ENCODE measurements at places on chromosomes 16 and 17.

GRCh38 chr17:19022128-19022527, 17.6 kb upstream of the FAM83G start:
- no peak for DNase-seq

- peak; percentile 52 for DNase-seq
Measured at GRCh38 chr17:1055751-1056645, 59.1 kb downstream of the TIMM22 start.

DNA sequence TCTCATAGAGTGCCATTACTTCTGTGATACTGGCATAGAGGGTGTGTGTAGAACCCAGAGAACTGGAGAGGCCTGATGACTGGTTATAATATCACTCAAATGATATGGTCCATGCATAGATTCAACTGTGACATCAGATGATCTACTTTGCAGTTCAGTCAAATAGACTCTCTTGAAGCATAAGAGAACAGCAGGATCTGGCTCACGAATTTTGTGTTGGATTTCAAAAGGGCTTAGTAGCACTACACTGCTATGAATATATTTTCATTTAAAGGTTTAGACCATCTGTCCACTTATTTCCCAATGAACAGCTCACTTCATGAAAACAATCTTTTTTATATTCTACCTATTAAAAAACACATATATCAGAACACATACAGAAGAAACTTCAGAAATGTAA, 119.7 kb downstream of the KIF2B start:
- no peak for DNase-seq

DNA sequence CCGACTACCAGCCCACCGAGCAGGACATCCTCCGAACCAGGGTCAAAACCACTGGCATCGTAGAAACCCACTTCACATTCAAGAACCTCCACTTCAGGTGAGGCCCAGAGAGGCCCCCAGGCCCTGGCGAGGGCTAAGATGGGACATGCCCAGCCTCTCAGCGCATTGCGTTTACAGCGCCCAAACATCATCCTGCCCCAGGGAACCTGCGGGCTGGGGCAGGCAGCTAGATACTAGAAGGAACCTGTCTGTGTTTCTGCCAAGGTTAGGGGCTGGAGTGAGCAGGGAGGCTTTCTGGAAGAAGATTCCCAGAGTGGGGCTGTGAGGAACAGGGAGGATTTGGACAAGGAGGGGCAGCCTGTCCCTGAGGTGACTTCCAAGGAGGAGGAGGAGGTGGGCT, 90.6 kb downstream of the AMFR start:
- no peak for DNase-seq

DNA sequence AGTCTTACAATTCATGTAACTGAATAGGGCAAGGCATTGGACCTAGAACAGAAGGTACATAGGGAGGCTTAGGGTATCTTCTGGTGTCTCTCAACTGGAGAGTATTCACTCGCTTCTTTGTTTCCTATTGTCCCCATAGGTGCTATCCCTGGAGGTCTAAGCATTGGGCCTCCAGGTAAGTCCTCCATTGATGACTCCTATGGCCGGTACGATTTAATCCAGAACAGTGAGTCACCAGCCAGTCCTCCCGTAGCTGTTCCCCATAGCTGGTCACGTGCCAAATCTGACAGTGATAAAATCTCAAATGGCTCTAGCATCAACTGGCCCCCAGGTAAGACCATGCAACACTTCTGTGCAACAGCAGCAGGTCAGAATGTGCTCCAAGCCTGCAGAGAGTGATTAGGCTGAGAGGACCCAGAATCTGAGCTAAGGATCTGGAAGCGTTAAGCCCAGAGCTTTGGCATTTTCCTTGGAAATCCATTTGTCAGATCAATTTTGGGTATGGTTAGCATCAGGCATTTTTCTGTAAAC, 35.7 kb downstream of the TMC6 start:
- no peak for DNase-seq

DNA sequence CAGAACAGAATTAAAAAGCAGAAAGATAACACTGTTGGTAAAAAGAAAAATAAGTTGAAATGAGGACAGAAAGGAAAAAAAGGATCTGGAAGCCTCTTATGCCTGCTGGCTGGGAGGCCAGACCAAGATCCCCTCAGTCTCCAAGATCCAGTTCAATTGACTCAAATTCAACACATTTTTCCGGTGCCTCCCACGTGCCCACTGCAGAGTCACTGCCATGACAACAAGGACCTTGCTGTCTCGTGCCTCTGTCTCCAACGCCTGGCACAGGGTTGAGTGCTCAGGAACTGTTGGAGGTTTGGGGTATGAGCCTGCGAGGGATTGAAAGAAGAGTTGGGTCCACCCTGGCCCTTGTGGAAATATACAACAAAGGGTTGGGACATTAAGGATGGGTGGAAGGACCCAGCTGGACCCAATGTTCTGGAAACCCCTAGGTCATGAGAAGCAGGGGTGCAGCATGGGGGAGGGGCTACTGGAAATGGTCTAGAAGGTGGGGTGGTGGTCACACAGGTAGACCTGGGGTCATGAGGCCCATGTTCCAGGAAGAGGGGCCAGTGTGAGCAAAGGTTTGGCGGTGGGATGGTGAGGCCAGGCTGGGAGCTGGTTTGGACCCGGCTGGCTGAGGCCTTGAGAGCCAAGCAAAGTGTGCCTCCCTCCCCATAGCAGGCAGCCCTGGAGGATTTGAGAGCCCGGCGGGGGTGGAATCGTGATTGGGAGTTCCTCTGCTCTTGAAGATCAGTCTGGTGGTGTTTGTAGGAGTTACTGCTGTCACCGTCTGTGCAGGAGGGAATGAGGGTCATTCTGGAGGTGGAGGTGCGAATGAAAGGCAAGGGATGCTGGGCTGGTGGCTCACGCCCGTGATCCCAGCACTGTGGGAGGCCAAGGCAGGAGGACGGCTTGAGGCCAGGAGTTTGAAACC, 1.3 kb downstream of the IL34 start:
- DNase-seq = no peak

- DNase-seq = no peak
Measured at GRCh38 chr16:56970934-56971767, 9.4 kb downstream of the CETP start.

DNA sequence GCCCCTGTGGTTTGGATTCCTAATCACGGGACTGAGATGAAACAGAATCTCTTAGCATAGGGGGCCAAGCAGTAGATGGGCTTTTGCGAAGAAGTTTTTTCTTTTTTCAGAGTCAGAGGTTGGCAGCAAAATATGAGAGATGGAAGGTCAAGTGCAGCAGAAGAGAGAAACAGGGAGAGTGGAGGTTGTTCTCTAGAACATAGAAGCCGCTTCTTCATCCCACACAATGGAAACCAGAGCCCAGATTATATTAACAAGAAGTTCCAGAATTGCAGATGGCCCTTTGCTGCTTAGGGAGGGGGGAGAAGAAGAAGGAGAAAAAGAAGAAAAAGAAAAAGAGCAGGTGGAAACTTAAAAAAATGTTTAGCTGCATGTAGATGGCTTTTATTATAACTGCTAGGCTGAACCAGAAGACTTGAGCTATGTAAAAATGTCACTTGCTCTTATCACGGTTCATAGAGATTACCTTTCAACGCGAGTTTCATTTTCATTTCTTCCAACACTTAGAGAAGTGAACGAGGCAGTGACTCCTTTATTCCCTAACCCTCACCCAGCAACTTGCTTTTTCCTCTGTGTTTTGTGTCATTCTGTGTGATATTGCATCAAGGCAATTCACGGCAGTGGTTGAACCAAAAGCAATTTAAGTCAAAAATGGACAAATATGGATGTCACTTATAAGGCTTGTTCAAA, 737.5 kb downstream of the WWOX start:
- no peak for DNase-seq

DNA sequence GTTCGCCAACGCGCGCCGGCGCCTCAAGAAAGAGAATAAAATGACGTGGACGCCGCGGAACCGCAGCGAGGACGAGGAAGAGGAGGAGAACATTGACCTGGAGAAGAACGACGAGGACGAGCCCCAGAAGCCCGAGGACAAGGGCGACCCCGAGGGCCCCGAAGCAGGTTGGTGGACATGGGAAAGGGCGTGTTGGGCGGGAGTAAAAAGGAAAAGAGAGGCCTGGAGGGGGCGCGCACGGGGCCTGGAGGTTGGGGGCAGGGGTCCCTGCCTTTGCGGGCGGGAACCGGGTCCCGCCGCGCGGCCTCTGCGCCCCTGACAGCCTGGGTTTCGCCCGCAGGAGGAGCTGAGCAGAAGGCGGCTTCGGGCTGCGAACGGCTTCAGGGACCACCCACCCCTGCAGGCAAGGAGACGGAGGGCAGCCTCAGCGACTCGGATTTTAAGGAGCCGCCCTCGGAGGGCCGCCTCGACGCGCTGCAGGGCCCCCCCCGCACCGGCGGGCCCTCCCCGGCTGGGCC, 2.1 kb downstream of the IRX5 start:
- DNase-seq = peak; percentile 52

Measured in T47D (cell line).